B cell (primary cell): ENCODE measurements at places on chromosomes 7 and 10. TPM values are rescaled to one million over a fixed set of nuclear protein-coding genes. Genes with fewer than 3 reads are reported as not detected.

- DNase-seq = no peak
- H3K4me1 ChIP-seq = no peaks in the 10 kb centered on the region
- H3K27me3 ChIP-seq = no peaks in the 10 kb centered on the region
- no peak overlapping the region for H3K4me3 ChIP-seq
- no peak overlapping the region for H3K27ac ChIP-seq
These were observed 168.2 kb upstream of the FAM171A1 start for GRCh38 chr10:15539262-15539661.

The DYNC1I1 gene
- not detected in 2 replicates for polyA plus RNA-seq

DNA sequence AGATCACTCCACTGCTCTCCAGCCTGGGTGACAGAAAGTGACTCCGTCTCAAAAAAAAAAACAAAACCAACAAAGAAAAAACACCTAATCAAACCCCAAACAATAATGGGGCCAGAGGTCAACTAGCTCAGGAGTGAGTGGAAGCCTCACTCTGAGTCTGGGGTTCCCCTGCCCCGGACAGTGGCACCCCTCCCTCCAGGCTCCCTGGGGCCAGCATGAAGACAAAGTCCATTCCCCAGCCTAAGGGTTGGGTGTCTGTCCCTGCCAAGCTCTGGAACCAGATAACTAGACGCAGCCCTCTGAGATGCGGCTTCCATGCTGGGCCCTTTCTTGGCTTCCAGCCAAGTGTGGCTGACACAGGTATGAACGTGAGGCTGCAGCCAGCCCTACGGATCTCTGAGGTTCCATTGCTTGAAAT is 1.7 kb upstream of the FUOM start:
- H3K36me3 ChIP-seq = no peaks in the 10 kb centered on the region
- peaks cover 39% of the 10 kb centered on the region for H3K4me1 ChIP-seq
- H3K27me3 ChIP-seq = no peaks in the 10 kb centered on the region
- DNase-seq = peak; percentile 41
- no peak overlapping the region for H3K4me3 ChIP-seq

- no peaks in the 10 kb centered on the region for H3K4me1 ChIP-seq
- H3K27ac ChIP-seq = no peak overlapping the region
- H3K36me3 ChIP-seq = no peaks in the 10 kb centered on the region
- no peak for DNase-seq
- no peak overlapping the region for H3K4me3 ChIP-seq
These were observed 98.8 kb downstream of the COBL start for GRCh38 chr7:51217804-51218203.

GRCh38 chr7:44729949-44730590 is 18.6 kb upstream of the ZMIZ2 start:
- H3K27me3 ChIP-seq = no peaks in the 10 kb centered on the region
- H3K36me3 ChIP-seq = no peaks in the 10 kb centered on the region
- DNase-seq = no peak
- no peaks in the 10 kb centered on the region for H3K4me1 ChIP-seq
- H3K4me3 ChIP-seq = no peak overlapping the region
- no peak overlapping the region for H3K27ac ChIP-seq

The VAX1 gene
- not detected in 2 replicates for polyA plus RNA-seq

The NME8 gene
- not detected in 2 replicates for polyA plus RNA-seq

DNA sequence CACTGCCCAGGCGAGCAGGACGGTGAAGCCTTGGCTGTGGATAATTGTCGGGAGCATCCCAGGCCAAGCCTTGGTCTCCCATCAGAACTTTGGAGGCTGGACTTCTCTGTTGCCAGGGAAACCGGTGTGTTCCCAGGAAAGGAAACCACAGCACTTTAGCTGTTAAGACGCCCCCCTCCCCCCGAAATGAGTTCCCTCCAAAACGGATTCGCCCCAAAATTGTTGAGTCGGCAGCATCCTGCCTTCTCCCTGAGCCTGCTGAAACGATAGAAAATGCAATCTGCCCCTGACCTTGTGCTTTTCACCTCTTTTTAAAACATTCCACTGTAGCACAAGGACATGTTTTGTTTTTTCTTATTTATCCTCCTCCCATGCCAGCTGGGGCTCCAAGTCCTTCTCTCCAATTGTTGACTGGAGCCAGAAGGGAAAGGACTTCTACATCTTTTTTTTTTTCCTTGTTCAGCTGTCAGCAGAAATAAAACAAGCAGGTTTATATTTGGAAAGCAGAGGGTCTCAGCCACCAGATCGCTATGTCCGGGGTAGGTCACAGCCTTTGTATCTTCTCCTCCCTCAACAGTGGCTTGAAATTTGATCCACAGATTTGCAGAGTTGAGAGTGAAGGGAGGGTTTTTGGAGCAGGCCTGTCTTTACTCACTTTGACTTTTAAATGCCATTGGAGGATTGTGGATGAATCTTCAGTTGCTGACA is 116.5 kb downstream of the ZMIZ1 start:
- no peak overlapping the region for H3K27ac ChIP-seq
- no peaks in the 10 kb centered on the region for H3K36me3 ChIP-seq
- no peak for DNase-seq
- H3K4me3 ChIP-seq = no peak overlapping the region
- no peaks in the 10 kb centered on the region for H3K4me1 ChIP-seq

- no peak for DNase-seq
- no peak overlapping the region for H3K4me3 ChIP-seq
- H3K27ac ChIP-seq = no peak overlapping the region
- no peaks in the 10 kb centered on the region for H3K27me3 ChIP-seq
- H3K36me3 ChIP-seq = no peaks in the 10 kb centered on the region
These were observed 72.5 kb upstream of the ANKRD1 start for GRCh38 chr10:90993340-90993739.

DNA sequence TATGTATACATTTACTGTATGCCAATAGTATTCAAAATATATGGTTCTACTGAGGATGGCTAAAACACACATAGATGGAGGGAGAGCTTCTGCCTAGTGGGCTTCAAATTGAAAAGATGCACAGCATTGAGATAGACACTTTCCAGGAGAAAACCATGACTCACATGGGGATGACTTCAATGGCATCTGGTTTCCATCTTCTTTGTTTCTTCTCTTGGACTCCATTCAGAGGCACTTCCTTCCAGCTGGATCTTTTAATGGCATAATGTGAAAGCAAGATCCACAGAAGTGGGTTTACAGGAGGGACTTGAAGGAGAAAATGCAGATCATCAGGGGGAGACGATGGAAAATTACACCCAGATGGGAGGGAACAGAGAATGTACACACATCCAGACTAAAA is 84.9 kb downstream of the ZNF365 start:
- no peak overlapping the region for H3K27ac ChIP-seq
- no peak overlapping the region for H3K4me3 ChIP-seq
- no peaks in the 10 kb centered on the region for H3K27me3 ChIP-seq
- peaks cover 27% of the 10 kb centered on the region for H3K4me1 ChIP-seq
- DNase-seq = no peak

DNA sequence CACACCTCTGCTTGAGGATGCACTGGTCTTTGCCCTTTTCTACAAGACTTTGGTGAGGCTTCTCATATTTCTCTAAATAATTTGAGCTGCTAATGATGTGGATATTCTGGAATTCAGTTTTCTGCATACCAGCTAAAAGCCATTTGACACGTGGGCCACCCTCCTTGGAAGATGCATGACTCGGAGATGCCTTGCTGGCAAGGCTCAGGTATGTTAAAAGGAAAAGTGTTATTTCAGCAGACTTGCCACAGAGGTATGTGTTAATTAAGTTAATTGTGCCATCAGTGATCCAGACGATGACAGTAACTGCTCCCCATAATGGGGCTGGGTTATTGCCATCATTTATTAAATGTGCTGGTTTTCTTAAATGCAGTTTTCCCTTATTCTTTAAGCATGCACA is 8.8 kb upstream of the GFRA1 start:
- H3K27ac ChIP-seq = no peak overlapping the region
- H3K36me3 ChIP-seq = no peaks in the 10 kb centered on the region
- no peak for DNase-seq

- no peak overlapping the region for H3K27ac ChIP-seq
- DNase-seq = no peak
- no peaks in the 10 kb centered on the region for H3K27me3 ChIP-seq
- H3K36me3 ChIP-seq = no peaks in the 10 kb centered on the region
These were observed 28.4 kb downstream of the SBDS start for GRCh38 chr7:66967029-66967428.
